ENCODE measurements at places on chromosomes 4 and X.

GRCh38 chr4:174398728-174399127 is 115.0 kb downstream of the CEP44 start:
- no peak for DNase-seq

DNA sequence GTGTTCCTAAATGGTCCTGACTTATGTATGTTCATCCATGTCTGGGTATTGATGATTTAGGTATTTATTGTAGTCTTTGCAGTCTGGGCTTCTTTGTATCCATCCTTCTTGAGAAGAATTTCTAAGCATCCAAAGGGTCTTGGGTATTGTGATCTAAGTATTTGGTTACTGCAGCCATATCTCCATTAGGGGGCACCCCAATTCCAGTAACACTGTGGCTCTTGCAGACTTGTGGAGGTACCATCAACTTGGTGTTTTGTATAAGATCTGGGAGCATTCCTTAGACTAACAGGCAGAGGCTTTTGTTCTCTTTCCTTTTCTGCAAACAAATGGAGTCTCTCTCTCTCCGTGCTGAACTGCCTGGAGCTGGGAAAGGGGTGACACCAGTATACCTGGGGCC is 113.7 kb upstream of the NEXMIF start:
- DNase-seq: no peak

DNA sequence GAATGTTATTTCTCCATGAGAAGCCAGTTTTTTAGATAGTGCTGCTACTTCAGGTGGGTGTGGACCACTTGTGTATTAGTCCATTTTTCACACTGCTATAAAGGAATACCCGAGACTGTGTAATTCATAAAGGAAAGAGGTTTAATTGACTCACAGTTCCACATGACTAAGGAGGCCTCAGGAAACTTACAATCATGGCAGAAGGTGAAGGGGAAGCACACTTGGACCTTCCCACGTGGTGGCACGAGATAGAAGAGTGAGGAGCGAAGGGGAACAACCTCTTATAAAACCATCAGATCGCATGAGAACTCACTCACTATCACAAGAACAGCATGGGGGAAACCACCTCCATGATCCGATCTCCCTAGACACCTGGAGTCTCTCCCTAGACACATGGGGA is 3.4 kb upstream of the PPID start:
- DNase-seq: no peak

GRCh38 chrX:154091678-154092077 is 5.8 kb downstream of the MECP2 start:
- DNase-seq: no peak

GRCh38 chr4:7458477-7458876 is 23.7 kb upstream of the PSAPL1 start:
- DNase-seq: no peak

- no peak for DNase-seq
These were observed 112.3 kb downstream of the ANAPC4 start for GRCh38 chr4:25489253-25489797.

DNA sequence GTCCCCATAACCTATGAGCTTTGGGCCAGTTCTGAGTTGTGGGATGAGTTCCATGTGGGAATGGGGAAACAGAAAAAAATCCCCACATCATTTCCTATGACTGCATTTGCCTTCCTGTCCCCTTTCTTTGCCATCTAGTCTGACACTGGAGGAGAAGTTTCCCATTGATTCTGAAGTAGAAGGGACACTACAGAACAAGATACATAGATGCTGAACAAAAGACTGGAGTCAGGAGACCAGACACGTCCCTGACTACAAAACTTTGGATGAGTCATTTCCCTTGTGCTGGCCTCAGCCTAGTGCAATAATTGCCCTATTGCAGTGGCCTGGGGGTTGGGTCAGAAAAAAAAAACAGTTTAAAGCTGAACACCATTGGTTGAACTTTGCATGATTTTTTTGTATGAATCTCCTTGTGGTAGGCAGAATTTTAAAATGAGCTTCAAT is 22.1 kb downstream of the BEX3 start:
- DNase-seq: no peak

DNA sequence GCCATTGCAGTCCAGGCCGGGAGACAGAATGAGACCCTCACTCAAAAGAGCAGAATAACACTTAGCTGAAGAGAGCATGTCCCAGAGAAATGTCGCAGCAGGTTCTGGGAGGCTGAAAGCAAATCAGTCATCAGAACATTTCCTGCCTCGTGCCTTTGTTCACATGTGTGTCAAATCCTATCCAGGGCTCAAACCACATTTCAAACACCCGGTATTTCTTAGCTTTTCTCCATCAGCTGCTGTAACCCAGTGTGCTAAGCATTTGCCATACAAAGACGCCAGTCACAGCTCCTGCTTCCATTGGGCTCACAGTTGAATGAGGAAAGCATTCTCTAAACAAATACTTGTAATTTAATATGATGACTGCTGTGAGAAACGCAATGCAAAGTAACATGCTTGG is 6.0 kb downstream of the PALLD start:
- DNase-seq: no peak

DNA sequence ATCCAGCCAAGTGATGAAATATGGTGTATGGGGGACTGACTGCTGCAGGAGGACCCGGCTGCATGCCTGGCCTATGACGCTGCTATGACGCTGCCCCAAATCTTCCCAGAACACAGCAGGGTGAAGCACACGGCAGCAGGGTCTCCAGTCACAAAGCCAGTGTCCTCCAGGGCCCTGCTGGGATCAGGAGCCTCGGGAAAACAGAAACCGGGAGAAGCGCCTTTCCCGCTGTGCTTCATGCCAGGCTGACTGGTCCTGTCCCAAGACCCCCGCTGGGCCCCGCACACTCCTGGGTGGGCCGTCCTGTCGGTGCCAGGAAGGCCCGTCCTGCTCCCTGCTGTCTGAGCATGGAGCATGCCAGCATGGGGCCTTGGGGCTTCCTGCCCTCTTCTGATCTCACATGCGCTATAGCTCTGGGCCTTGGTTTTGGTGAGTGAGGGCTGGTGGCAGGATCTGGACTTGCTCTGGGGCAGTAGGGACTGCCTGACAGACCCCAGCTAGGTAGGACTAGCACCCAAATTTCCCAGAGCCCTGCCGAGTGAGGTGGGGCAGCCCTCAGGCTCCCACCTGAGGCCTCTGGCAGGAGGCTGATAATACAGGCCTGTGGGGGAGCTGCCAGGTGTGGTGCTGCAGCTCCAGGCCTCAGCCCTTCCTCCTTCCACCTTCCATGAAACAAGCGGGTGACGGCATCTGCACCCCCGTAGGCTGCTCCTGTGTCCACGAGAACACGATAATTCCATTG is 64.0 kb downstream of the ACOX3 start:
- DNase-seq: no peak

- no peak for DNase-seq
These were observed 104.0 kb upstream of the ARHGEF9 start for GRCh38 chrX:63889001-63889400.

GRCh38 chrX:116009861-116010710 is 160.5 kb upstream of the AGTR2 start:
- no peak for DNase-seq

GRCh38 chr4:124432500-124432899 is 280.0 kb downstream of the ANKRD50 start:
- no peak for DNase-seq

DNA sequence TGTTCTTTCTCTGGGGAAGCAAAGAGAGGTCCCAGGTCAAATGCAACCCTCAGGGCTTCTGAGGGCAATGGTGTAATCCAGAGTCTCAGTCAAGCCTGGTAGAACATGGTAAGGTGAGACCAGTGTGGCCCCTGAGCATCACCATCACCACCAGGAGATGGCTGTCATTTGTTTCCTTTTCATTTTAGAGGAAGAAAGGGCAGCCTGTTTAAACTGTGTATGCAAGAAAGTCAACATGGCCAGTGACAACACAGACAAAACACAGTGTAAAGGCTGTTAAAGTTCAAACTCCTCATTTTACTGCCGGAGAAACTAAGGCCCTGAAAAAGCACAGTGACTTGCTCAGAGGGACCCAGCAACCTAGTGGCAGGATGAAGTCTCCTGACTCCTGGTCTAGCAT is 2.0 kb upstream of the EDA start:
- no peak for DNase-seq

- no peak for DNase-seq
These were observed 512.0 kb downstream of the NLGN4X start for GRCh38 chrX:5716666-5717065.

GRCh38 chr4:155948541-155948940 is 5.1 kb downstream of the CTSO start:
- no peak for DNase-seq

DNA sequence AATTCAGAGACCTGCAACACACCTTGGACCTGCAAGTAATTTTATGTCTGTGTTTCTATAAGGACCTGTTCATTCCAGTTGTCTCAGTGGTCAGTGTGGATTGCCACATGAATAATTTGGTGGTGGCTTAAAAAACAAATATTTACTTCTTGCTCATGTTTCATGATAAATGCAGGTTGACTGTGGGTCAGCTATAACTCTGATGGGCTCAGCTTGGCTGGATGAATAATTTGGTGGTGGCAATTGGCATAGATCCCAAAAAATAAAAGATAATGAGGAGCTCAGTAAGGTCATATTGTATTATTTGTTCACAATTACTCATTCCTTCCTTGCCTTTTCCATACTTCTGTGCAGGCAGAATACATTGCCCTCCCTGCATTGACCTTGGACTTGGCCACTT is 18.9 kb upstream of the SCRG1 start:
- DNase-seq: no peak

GRCh38 chrX:108584617-108585211 is 145.1 kb downstream of the COL4A5 start:
- DNase-seq: no peak

DNA sequence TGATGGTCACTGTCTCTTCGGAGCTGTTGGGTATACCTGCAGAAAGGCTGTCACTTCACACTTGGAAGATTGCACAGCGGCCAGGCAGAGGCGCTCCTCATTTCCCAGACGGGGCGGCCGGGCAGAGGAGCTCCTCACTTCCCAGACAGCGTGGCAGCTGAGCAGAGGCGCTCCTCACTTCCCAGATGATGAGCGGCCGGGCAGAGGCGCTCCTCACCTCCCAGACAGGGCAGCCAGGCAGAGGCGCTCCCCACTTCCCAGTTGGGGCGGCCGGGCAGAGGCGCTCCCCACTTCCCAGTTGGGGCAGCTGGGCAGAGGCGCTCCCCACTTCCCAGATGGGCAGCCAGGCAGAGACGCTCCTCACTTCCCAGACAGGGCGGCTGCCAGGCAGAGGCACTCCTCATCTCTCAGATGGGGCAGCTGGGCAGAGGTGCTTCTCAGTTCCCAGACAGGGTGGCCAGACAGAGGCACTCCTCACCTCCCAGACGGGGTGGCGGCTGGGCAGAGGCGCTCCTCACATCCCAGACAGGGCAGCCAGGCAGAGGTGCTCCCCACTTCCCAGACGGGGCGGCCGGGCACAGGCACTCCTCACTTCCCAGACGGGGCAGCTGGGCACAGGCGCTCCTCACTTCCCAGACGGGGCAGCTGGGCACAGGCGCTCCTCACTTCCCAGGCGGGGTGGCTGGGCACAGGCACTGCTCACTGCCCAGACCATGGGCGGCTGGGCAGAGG is 18.8 kb downstream of the PABPC1L2B start:
- DNase-seq: no peak

- DNase-seq: no peak
These were observed 9.2 kb downstream of the BOD1L1 start for GRCh38 chr4:13618212-13618806.

- no peak for DNase-seq
These were observed 201.7 kb upstream of the ADAMTS3 start for GRCh38 chr4:72770708-72771107.

GRCh38 chr4:99966692-99967091 is 16.6 kb upstream of the H2AZ1 start:
- DNase-seq: no peak

GRCh38 chr4:169151671-169152070 is 119.1 kb downstream of the SH3RF1 start:
- no peak for DNase-seq

DNA sequence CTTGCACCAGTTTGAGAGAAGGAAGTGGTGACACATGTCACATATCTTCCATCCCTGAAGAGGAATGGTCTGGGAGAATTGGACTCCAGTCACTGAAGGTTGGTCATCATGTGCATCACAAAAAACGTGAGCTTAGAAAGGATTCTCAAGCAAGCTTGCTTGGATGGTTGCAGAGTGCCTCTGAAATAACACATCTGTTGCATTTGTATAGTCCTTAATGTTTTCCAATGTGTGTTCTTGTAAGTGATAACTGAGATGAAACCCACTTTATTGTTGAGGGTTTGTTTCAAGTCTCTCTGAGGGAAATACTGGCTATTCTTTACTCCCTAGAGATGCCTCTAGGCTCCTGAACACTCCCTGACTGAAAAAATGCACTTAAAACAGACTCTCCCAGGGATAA is 184.5 kb upstream of the MBNL3 start:
- DNase-seq: no peak

DNA sequence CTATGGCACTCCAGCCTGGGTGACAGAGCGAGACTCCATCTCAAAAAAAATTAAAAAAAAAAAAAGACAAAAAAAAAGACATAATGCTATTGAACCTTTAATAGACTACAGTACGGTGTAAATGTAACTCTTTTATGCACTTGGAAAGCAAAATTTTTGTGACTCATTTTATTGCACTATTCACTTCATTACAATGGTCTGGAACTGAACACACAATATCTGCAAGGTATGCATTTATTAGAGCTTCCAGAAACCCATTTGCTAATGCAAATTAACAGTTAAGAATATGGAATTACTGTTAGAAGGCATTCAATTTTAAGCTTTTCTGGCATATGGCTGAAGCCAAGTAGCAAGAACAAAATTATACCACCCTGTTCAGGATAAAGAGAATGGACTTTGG is 176.3 kb downstream of the OPHN1 start:
- no peak for DNase-seq

GRCh38 chrX:130173190-130173895 is 1.6 kb downstream of the RAB33A start:
- no peak for DNase-seq
